HEK293T (cell line): ENCODE measurements at places on chromosomes 3 and 15.

GRCh38 chr3:197746801-197747237, 2.9 kb upstream of the FYTTD1 start:
- no peak for DNase-seq

DNA sequence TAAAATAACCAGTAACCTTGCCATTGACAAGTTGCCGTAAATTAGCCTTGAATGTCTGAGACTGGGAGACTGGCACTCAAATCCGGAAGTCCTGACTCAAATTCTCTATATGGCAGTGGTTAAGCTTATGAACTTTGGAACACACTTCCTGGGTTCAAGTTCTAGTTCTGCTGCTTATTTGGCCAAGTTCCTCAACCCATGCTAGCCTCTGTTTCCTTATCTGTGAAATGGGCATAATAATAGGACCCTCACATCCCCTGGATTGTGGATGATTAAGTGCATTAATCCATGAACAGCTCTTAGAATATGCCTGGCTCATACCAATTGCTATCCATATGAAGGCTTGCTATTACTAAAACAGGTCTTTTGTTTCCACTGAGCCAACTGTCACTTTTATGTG, 311.5 kb downstream of the EDEM1 start:
- DNase-seq = no peak

GRCh38 chr15:89087161-89087829, 961 bp upstream of the ABHD2 start:
- no peak for DNase-seq

DNA sequence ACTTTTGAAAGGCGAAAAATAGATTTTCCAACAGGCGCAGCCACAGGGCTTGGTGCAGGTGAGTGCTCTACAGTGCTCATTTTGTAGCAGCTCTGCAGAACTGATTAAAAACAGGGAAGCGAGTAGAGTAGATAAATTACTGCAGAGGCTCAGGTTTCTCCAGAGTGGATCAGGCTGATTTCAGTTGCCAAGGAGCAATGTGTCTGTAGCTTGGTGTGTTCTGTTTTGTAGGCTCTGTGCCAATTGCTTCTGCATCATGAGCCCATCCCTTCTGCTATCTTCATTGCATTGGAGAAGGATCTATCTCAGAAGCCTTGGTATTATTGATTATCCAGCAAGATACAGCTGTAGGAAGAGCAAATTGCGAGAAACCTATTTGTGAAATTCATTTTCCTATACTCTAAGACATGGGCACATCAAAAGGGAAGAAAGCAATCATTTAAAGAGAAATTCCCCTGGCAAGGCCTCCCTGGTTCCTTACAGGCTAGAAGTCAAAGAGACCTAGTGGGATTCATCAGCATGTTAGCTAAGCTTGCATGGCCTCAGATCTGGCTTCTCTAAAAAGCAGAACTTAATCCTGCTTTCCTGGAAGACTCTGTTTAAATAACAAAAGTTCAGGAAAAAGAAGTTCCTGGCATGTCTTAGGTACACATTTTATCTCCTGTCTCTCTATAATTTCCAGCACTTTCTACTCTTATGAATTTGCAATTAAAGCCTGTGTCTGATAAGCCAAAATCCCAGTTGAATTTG, 432.4 kb upstream of the ATP10A start:
- no peak for DNase-seq

DNA sequence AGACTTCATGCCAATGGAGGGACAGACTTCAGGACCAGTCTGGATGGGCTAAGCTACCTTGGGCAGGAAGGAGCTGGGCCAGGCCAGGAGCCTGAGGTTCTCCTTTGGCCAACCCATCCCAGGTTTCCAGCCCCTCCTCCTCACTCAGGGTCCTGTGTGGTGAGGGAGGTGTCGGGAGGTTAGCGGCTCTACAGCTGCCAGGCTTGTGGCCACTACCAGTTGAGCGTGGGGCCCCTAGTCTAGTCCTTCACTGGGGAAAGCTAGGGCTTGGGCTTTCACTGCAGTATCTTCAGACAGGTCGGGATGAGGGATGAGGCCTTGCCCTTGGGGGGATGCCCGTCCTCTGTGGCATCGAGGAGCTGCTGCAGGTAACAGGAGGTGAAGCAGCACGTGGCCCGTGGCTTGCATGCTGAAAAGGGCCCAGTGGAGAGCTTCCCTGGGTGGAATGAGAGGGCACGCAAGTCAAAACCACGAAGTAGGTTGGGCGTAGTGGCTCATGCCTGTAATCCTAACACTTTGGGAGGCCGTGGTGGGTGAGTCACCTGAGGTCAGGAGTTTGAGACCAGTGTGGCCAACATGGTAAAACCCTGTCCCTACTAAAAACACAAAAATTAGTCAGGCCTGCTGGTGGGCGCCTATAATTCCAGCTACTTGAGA, 8.5 kb upstream of the FANCD2 start:
- DNase-seq = no peak

DNA sequence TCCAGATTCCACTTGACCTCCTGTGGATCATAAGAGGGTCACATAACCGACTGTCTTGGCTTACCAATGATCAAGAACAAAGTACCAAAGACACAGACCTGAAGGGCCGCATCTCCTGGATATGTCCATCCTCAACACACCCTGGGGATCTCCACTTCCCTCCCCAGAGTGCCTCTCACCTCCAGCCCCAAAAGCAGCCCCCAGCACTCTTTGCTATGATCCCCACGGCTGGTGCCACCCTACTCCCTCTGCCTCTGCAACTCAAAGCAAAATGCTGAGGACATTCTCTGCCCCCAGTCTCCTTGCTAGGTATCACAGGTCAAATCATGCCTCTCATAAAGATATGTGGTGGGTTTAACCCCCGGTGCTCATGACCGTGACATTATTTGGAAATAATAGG, 32.7 kb downstream of the SLCO2A1 start:
- no peak for DNase-seq

GRCh38 chr3:139202226-139202958, 141.4 kb upstream of the MRPS22 start:
- DNase-seq = no peak

DNA sequence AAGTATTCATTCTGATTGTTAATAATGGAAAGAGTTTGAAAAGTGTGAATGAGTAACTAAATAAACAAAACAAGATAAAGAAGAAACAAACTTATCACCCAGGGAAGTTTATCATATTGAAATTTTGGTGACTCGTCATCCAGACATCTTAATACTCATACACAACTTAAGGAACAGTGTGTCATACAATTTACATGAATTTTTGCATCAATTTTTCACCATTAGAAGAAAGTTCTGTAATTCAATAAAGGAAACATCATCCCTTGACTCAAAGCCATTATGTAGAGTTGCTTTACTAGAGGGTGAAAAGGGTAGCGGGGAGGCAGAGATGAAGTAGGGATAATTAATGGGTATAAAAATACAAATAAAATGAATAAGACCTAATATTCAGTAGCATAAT, 536.2 kb downstream of the GRM7 start:
- no peak for DNase-seq

- no peak for DNase-seq
Measured at GRCh38 chr3:159944781-159945180, 43.9 kb upstream of the IL12A start.
